GF-D8 (cell line): ENCODE measurements at places on chromosomes 7 and 10.
A peak's percentile ranks its signal among the peaks of the same experiment; 100 is the strongest.

GRCh38 chr7:2353936-2354185 is 766 bp upstream of the EIF3B start:
- DNase-seq = peak; percentile 73

DNA sequence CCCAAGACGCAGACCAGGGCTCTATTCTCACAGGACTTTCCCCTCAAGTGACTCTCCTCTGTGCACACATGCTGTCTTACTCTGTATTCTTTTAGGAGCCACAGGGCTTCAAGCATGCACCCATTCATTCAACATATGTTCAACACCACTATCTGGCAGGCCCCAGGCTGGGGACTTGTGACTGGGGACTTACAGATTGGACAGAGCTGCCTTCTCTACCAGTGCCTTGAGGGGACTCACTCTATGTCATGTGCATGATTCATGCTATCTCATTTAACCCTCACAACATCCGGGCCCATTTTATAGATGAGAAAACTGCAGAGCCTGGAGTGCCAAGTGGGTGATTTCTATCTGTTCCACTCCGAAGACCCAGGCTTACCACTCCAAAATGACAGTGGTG is 34.3 kb downstream of the MYL10 start:
- no peak for DNase-seq

DNA sequence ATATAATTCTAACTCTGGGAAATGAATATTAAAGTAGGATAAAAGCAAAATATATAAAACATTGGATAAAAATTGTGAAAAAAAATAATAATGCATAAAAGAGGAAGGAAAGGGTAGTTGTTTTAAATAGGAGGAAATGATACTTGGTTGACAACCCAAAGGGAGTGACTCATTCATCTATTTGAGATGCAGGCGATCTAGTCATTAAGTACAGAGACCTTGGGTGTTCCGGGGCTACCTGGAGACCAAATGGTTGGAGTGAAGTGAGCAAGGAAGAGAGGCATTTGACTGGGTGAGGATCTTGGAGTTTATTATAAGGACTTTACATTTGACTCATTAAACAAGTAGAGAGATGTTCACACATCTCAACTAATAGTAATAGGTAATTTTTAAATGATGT is 111.0 kb downstream of the LRRTM3 start:
- no peak for DNase-seq

DNA sequence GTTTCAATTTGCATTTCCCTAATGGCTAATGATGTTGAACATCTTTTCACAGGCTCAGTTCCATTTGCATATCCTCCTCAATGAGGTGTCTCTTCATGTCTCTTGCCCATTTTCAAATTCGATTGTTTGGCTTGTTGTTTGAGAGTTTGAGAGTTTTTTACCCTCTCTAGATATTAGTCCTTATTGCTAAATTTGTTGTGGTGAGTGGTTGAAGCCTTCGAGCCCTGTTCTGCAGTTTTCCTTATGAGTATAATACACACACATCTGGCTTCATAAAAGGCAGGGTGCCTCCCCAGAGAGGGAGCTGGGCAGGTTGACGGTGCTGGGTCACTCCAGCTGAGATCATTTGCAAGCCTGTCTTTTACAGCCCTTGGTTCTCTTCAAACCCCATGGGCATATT is 65.1 kb downstream of the RGS10 start:
- DNase-seq = no peak

- DNase-seq = no peak
Observed at GRCh38 chr10:101411598-101411997, 57.6 kb downstream of the BTRC start.

GRCh38 chr7:30159698-30160143 is 24.9 kb downstream of the MTURN start:
- DNase-seq = peak; percentile 99

GRCh38 chr10:34824870-34825269 is 9.8 kb upstream of the PARD3 start:
- DNase-seq = no peak

DNA sequence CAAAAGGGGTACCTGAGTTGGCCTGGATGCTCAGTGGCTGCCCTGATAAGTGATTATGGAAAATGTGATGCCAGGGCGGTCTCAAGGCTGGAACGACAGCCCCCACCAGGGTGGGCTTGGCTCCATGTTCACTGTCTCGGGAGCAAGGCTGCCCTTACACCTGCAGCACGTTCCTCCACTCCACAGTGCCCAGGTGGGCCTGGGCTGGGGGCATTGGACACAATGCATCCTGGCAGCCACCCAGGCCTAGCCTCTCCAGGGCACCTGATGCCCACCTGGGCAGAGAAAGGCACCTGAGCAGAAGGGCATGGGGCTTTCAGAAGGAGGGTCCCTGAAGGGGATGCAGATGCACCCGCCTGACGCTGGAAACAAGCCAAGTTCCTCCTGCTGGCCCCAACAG is 548.3 kb downstream of the DNAJB6 start:
- DNase-seq = no peak

DNA sequence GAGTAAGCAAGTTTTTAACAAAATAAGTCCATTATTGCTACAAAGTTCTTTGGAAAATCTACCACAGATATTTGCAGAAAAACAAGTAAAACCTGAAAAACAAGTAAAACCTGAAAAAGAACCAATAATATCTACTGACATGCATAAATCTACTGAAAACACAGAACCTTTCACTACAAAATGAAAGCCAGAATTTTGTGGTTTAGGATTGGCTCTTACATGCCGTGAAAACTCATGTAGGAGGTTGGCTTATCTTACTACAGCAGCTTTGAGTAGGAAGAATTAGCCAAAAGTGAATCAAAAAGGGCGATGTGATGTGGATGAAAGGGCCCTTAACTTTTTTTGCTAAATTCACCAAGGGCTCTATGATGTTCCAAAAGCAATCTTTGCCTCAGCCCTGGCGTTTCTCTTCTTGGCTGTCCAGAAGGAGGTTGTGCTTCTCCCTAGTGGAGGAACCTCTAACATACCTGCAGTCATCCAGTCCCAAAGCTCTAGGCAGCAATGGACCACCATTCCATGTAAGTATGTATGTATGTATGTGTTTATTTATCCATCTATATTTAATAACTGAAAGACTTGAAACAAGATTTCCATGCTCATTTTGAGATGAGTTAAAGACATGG is 93.5 kb upstream of the ZNF804B start:
- no peak for DNase-seq

- no peak for DNase-seq
Observed at GRCh38 chr10:2556883-2557282, 510.5 kb upstream of the PFKP start.

DNA sequence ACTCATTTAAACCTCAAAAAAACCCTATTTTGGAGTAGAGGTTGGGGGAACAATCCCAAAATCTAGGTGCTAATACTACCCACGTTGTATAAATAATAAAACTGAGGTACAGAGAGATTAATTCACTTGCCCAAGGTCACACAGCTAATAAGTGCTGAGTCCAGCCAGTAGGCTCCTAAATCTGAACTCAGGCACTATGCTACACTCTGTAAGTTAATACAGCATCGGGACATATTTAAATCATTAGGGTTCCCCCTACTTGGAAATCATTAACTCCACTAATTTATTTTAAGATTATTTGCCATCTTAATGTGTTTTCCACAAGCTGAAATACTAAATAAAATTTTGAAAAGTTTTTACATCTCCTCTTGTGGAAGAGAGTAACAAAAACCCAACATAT is 24.2 kb downstream of the PIP4K2A start:
- DNase-seq = no peak

DNA sequence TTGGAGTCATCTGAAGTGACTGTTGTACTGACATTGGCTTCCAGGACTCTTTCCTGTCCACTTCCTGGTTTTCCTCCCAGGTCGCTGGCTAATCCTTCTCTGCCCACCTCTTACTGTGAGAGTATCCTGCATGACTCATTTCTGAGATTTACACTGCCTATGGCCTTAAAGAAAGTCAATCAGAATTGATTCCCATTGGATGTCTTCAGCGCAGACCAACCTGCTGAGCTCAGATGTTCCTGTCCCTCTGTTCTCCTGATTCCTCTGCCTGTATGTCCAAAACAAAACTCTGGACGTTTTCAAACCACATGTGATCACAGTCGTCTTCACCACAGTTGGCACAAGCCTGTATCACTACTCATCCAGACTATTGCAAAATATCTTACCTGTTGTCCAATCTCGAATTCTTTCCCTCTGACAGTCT is 262.1 kb downstream of the CREB5 start:
- DNase-seq = no peak

GRCh38 chr10:103763374-103764202 is 91.8 kb downstream of the SH3PXD2A start:
- DNase-seq = peak; percentile 71

DNA sequence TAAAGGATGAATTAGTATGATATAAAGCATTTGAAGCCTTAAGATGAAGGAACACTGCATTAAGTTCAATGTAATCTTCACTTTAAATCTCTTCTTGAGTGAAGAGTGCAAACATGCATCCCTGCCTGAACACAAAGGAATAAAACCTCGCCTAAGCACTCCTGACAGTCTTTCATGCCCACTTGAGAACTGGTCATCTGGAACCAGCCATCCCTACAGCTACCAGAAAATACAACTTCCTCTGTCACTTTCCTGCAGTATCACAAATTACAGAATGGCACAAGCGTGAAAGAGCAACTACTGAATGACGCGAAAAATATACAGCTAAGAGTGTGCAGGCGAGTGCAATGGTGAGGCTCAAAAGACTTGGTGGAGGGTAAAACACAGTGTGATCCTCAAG is 1079.9 kb downstream of the CNTNAP2 start:
- no peak for DNase-seq

DNA sequence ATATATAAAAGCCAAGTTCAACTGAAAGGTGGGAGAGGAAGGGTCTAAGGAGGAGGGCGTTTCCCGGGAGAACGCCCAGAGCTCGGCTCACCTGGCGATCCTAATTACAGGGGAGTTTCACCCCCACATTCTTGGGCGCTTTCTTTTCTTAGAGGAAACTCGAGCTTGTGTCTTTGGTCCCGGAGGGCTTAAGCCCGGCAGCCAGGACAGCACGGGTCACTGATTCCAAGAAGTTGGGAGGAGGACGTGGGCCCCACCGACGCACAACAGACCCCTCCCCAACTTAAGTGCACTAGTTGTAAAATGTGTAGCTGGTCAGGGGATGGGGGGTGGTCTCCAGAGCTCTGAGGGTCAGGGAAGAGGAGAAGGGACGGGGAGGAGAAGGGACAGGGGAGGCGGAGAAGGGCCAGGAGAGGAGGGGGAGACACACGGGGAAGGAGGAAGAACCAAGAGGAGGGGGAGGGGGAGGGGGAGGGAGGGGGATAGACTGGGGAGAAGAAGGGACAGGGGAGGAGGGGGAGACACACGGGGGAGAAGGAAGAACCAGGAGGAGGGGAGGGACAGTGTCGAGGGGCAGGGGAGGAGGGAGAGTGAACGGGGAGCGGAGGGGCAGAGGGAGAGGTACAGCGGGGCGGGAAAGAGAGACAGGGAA is 874 bp downstream of the BAIAP2L1 start:
- DNase-seq = no peak

GRCh38 chr10:130160775-130161174 is 24.6 kb downstream of the GLRX3 start:
- no peak for DNase-seq

DNA sequence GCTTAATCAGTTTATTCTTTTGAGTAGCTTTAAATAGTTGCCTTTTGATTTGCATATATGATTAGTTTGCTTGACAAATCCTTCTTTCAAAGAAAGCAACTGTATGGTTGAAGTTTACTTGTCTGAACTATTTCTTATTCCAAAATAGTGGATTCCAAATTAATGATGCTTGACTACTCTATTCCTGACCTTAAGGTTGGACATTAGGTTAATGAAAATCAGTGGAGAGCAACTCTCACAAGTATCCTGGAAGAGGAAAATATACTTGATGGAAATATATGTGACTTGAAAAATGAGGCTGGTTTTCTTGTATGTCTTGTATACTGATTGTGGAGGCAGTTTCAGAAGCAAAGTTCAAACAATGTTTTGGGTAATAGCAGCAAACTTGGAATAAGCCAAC is 369.2 kb upstream of the PODXL start:
- no peak for DNase-seq

DNA sequence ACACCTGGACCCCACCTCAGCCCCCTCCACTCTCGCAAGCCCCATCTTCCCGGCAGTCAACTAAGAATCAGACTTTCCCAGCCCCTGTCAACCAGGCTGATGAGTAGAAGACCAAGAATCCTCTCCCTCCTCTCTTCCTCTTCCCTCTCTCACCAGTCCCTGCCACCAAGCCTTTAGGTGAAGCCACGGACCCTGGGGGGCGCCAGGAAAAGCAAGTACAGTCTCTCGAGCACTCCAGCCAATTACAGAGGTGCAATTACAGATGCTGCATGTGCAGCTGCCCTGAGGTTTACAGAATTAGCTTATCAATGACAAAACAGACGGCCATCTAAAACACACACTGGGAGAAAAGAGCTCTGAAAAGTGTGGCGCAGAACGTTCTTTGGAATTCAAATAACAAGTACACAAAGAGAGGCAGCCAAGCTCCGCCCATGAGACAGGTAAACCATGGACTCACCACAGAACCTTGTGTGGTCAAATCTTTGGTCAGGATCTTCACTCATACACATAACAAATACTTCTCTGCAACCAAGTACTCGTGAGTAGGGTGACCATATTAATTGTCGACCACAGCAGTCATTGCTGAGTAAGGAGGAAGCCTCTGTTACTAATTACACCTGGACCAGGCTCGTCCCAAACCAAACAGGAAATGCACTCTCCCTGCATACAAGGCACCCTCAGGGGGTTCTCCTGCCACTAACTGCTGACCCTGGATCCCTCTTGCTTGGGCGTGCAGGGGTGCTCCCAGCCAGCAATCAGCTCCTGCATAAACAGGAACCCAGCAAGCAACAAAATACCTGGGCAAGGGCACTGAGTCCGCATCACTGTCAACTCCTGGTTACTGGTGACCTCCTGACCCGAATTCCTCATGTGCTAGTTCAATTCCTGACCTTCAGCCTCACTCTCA is 189.2 kb downstream of the FAM107B start:
- no peak for DNase-seq

DNA sequence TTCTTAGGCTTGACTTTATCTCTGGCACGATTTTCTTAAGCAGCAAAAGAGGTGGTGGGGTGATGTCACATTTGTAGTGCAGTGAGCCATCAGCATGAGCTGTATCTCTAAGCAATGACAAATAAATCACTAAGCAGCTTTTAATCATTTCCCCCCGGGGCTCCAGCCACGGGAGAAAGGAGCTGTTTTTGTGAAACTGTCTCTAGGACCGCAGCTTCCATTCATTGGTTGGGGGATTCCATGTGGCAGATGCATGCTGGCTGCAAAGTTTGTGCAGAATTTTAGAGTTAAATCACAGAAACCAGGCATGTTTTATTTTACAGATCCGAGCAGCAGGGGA is 464 bp downstream of the KIAA1217 start:
- no peak for DNase-seq

GRCh38 chr7:129295015-129295423 is 70.2 kb downstream of the AHCYL2 start:
- DNase-seq = peak; percentile 37

- DNase-seq = no peak
Observed at GRCh38 chr7:108026116-108026515, 23.2 kb upstream of the LAMB1 start.

DNA sequence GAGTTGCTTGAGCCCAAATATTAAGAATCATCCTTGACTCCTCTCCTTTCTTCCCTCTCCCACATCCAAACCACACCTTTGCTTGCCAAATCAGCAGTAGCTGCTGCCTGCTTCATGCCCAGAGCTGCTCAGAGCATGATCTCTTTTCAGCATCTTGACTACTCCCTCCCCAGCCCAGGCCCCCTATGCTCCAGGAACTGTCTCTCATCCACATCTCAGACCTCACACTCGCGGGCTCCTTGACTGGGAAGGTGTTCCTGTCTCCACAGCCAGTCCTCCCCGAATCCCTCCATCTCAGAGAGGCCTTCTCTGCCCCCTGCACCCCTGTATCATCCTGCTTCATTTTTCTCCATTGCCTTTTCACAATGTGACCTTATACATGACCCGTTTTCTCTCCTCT is 157.0 kb downstream of the DNAJB6 start:
- DNase-seq = no peak
